Breast epithelium (tissue), 4 donors: ENCODE measurements at places on chromosomes 6 and 20. TPM values are rescaled to one million over a fixed set of nuclear protein-coding genes. Genes with fewer than 3 reads are reported as not detected.
A peak's percentile ranks its signal among the peaks of the same experiment; 100 is the strongest.

GRCh38 chr6:16876201-16876600 lies 114.9 kb upstream of the ATXN1 start:
- no peak overlapping the region for H3K27ac ChIP-seq
- DNase-seq = no peak
- no peak overlapping the region for H3K4me3 ChIP-seq
- H3K27me3 ChIP-seq = no peaks in the 10 kb centered on the region
- no peaks in the 10 kb centered on the region for H3K4me1 ChIP-seq

DNA sequence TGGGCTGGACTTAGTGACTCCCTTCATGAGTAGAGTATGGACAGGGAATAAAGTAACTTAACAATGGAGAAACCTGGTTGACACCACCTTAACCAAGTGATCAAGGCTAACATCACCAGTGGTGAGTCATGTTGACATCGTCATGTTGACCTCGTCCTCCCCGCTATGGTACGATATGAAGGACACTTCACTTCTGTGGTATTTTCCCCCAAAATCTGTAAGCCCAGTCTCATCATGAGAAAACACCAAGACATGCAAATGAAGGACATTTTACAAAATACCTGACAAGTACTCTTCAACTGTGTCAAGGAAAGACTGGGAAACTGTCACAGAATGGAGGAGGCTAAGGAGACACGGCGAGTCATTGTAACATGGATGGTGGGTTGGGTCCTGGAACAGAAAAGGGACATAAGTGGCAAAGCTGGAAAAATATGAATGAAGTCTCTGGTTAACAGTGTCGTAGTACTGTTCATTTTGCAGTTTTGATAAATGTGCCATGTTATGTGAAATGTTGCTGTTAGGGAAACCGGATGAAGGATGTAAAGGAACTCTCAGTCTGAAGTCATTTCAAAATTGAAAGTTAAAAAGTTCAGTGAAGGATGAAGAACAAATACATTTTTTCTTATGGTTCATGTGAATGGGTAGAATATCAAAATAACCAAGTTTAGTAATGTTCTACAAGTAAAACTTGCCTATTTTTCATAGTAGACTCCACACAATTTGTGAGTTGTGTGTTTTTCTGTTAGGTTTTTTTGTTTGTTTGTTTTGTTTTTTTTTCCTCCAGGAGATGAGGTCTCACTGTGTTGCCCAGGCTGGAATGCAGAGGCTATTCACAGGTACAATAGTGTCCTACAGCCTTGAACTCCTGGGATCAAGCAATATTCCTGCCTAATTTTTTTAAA lies 247.5 kb downstream of the TMEM242 start:
- DNase-seq = no peak
- H3K27ac ChIP-seq = no peak overlapping the region

GRCh38 chr6:108799354-108799717 lies 48.9 kb upstream of the ARMC2 start:
- no peak overlapping the region for H3K4me3 ChIP-seq
- H3K36me3 ChIP-seq = no peaks in the 10 kb centered on the region
- H3K27me3 ChIP-seq = no peaks in the 10 kb centered on the region
- no peak for DNase-seq
- no peaks in the 10 kb centered on the region for H3K4me1 ChIP-seq

- DNase-seq = no peak
- H3K4me3 ChIP-seq = no peak overlapping the region
- no peaks in the 10 kb centered on the region for H3K36me3 ChIP-seq
- no peak overlapping the region for H3K27ac ChIP-seq
- no peaks in the 10 kb centered on the region for H3K27me3 ChIP-seq
Observed at GRCh38 chr6:78916411-78916810, 49.1 kb downstream of the IRAK1BP1 start.

GRCh38 chr6:105094133-105094640 lies 85.6 kb downstream of the POPDC3 start:
- no peak for DNase-seq
- H3K27ac ChIP-seq = no peak overlapping the region
- H3K4me3 ChIP-seq = no peak overlapping the region
- H3K27me3 ChIP-seq = no peaks in the 10 kb centered on the region
- H3K36me3 ChIP-seq = no peaks in the 10 kb centered on the region

GRCh38 chr20:36098364-36098763 lies 56.2 kb upstream of the EPB41L1 start:
- peaks cover 25% of the 10 kb centered on the region for H3K4me1 ChIP-seq
- no peaks in the 10 kb centered on the region for H3K36me3 ChIP-seq
- H3K27me3 ChIP-seq = no peaks in the 10 kb centered on the region
- peak overlapping the region; percentile 69 for H3K27ac ChIP-seq
- DNase-seq = no peak

DNA sequence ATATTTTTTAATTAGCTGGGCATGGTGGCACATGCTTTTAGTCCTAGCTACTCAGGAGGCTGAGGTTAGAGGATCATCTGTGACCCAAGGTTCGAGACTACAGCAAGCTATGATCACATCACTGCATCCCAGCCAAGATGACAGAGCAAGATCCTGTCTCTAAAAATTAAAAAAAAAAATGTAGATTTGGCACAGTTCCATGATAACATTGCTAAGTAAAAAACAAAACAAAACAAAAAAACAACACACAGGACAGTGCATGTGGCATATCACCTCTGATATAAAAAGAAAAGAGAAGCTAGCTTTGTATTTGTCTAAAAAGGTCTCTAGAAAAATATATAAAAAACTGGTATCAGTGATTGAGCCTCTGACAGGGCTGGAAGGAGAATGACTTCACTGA lies 24.6 kb downstream of the RNF24 start:
- no peaks in the 10 kb centered on the region for H3K36me3 ChIP-seq
- no peaks in the 10 kb centered on the region for H3K4me1 ChIP-seq
- H3K27me3 ChIP-seq = no peaks in the 10 kb centered on the region
- no peak overlapping the region for H3K4me3 ChIP-seq
- no peak overlapping the region for H3K27ac ChIP-seq

DNA sequence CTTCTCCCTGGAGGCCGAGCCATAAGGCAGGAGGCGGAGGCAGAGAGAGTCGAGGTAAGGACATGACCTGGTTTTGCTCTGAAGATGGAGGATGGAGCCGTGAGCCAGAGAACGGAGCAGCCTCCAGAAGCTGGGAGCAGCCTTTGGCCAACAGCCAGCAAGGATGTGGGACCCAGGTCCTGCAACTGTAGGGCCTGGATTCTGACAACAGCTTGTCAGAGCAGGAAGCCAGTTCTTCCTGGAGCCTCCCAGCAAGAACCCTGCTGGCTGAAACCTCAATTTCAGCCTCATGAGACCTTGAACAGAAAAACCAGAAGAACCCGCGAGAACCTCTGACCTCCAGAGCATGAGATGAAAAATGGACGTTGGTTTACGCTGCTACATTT lies 13.4 kb upstream of the MRGBP start:
- no peaks in the 10 kb centered on the region for H3K4me1 ChIP-seq
- no peak for DNase-seq
- H3K4me3 ChIP-seq = no peak overlapping the region
- H3K27ac ChIP-seq = no peak overlapping the region

GRCh38 chr6:161035182-161035980 lies 43.8 kb downstream of the MAP3K4 start:
- H3K27ac ChIP-seq = no peak overlapping the region
- no peaks in the 10 kb centered on the region for H3K27me3 ChIP-seq
- H3K36me3 ChIP-seq = no peaks in the 10 kb centered on the region

DNA sequence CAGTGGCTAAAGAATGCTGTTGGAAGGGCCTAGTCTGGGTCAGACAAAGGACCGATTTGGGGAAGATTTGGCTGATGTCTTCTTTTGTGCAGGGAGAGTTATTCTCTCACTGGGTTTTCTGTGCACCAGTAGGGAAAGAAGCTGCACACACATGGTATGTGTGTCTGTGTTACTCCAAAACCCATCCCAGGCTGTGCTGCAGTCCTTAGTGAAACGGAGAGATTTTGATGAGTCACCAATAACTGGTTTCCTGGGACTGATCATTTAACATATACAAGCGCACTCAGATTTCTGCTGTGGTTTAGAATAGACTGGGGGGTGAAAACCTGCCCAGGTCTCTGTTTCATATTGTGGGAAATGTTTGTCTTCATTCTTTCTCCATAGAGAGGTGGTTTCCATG lies 1049.8 kb downstream of the KIF16B start:
- H3K27me3 ChIP-seq = no peaks in the 10 kb centered on the region
- H3K4me1 ChIP-seq = no peaks in the 10 kb centered on the region
- H3K4me3 ChIP-seq = no peak overlapping the region
- no peaks in the 10 kb centered on the region for H3K36me3 ChIP-seq
- no peak overlapping the region for H3K27ac ChIP-seq
- DNase-seq = no peak

GRCh38 chr20:79565-79964 lies 7.9 kb upstream of the DEFB125 start:
- H3K27me3 ChIP-seq = no peaks in the 10 kb centered on the region
- no peaks in the 10 kb centered on the region for H3K4me1 ChIP-seq
- no peaks in the 10 kb centered on the region for H3K36me3 ChIP-seq
- H3K27ac ChIP-seq = no peak overlapping the region
- H3K4me3 ChIP-seq = no peak overlapping the region
- DNase-seq = no peak

GRCh38 chr6:124978451-124979293 lies 16.4 kb downstream of the RNF217 start:
- H3K4me3 ChIP-seq = no peak overlapping the region
- H3K27ac ChIP-seq = no peak overlapping the region
- H3K27me3 ChIP-seq = no peaks in the 10 kb centered on the region
- no peak for DNase-seq
- peaks cover 7% of the 10 kb centered on the region for H3K36me3 ChIP-seq
- H3K4me1 ChIP-seq = no peaks in the 10 kb centered on the region

DNA sequence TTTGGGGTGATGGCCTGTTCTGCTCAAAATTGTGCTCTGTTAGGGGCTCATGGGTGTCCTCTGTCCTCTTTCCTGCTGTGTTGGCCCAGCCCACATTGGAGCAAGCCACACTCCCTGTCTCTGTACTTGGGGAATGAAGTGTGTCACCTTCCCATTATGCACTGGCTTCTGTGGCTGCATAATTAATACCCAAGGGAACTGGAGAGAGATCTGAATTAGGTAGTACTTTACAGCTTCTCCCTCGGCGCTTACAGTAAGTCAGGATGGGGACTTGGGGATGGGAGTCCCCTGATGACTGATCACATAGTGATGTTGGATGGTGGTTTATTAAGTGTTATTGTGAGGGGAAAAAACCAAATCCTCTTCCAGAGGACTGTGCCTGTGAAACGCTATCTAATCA lies 116.6 kb downstream of the FOXO3 start:
- H3K27ac ChIP-seq = peak overlapping the region; percentile 36
- no peaks in the 10 kb centered on the region for H3K27me3 ChIP-seq
- no peak for DNase-seq
- no peaks in the 10 kb centered on the region for H3K36me3 ChIP-seq
- H3K4me3 ChIP-seq = no peak overlapping the region

DNA sequence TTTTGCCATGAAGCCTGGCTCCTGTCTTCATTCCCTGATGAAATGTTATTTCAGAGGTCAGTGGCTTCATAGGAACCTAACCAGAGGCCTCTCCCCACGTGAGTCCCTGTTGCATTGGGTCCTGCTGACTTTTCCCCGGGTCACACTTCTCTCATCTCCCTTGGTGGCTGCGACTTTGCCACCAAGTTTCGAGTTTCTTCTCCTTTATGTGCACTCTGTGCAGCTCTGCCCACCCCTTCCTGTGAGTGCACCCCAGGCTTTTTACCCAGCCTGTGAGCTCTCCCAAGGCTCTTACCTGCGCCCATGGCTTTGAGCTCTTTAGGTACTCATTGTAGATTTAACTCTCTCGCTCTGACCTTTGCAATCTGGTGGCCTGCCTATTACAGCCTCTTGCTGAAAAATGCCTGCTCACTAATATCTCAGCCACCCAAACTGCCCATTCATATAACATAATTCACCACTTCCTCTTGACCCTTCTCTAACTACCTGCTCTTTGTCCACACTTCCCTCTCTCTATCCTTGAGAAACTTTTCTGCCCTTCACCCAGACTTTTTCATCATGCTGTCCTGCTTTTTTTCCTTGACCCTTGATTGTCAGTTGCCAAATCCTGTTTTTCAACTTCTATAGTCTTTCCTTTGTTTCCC lies 105.9 kb downstream of the SASH1 start:
- peak overlapping the region; percentile 43 for H3K27ac ChIP-seq
- no peaks in the 10 kb centered on the region for H3K36me3 ChIP-seq
- DNase-seq = no peak
- no peak overlapping the region for H3K4me3 ChIP-seq
- no peaks in the 10 kb centered on the region for H3K4me1 ChIP-seq
- no peaks in the 10 kb centered on the region for H3K27me3 ChIP-seq

DNA sequence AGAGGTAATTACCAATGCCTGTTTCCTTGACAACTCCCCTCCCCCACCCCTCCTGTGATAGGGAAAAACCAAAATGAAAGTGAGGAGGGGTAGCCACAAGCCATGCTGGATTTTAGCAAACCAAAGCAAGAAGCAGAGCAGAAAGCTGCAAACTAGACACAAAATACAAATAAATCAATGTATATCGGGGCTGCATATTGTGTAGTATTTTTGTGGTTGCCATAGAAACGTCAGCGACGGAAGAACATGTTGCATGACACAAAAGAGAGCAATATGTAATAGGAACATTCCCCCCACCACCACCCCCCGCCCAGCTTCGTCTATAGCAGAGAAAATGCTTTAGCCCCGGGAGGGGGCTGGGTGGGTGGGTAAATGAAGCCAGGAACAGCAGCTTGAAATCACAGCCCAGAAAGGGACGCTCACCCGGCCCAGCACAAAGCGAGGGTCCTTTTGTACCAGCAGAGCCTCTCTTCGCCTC lies 548 bp downstream of the AGPAT4 start:
- H3K27ac ChIP-seq = peak overlapping the region; percentile 82
- H3K27me3 ChIP-seq = no peaks in the 10 kb centered on the region
- DNase-seq = no peak
- H3K4me3 ChIP-seq = peak overlapping the region; percentile 79

DNA sequence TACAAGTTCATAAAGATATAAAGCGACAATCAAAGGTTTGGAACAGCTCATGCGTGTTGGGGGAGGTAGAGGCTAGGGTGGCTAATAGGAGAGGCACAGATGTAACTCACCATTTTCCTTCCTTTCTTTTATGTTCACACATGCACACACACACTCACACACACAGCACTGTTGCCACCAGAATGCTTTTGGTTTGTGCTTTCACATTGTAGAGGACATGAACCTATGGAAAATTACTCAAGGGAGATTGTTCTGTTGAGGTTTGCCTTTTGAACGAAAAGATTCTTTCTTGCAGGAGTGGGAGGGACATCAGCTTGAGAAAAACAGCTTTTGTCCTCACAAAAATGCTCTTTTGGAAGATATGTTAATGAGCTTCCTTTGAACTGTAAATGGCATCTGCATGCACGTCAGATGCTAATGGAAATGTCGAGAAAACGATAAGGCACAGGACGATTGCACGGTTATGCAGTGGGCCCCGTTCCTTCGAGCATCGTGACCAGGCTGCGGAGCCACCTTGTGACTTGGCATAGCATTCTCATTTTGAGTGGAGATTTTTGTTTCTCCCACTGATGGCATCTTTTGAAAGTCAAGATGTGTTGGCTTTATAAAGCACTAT lies 724.1 kb downstream of the KIF16B start:
- no peak overlapping the region for H3K27ac ChIP-seq
- no peak overlapping the region for H3K4me3 ChIP-seq
- H3K4me1 ChIP-seq = no peaks in the 10 kb centered on the region
- no peaks in the 10 kb centered on the region for H3K27me3 ChIP-seq
- no peak for DNase-seq
- no peaks in the 10 kb centered on the region for H3K36me3 ChIP-seq

- H3K36me3 ChIP-seq = no peaks in the 10 kb centered on the region
- H3K4me3 ChIP-seq = no peak overlapping the region
- no peak overlapping the region for H3K27ac ChIP-seq
Observed at GRCh38 chr6:133551436-133551835, 310.3 kb downstream of the EYA4 start.

The RNF144B gene
- total RNA-seq = 24.3 TPM

The FHL5 gene
- total RNA-seq = 25.0 TPM

The POLR3F gene
- total RNA-seq = 6.9 TPM

The BFSP1 gene
- total RNA-seq = 2.8 TPM

The BMP7 gene
- total RNA-seq = 1.8 TPM

The PHACTR3 gene
- total RNA-seq = 0.16 TPM

The GPX5 gene
- total RNA-seq = not detected

The FNDC1 gene
- 10.1 TPM for total RNA-seq

The ID1 gene
- total RNA-seq = 270 TPM
